ENCODE measurements at places on chromosomes 4 and X. TPM values are rescaled to one million over a fixed set of nuclear protein-coding genes. Genes with fewer than 3 reads are reported as not detected.

GRCh38 chrX:109660435-109661143, 35.6 kb upstream of the KCNE5 start:
- H3K4me3 ChIP-seq, result no peak overlapping the region
- H3K27me3 ChIP-seq, result peaks cover 2% of the 10 kb centered on the region
- no peak overlapping the region for H3K27ac ChIP-seq

DNA sequence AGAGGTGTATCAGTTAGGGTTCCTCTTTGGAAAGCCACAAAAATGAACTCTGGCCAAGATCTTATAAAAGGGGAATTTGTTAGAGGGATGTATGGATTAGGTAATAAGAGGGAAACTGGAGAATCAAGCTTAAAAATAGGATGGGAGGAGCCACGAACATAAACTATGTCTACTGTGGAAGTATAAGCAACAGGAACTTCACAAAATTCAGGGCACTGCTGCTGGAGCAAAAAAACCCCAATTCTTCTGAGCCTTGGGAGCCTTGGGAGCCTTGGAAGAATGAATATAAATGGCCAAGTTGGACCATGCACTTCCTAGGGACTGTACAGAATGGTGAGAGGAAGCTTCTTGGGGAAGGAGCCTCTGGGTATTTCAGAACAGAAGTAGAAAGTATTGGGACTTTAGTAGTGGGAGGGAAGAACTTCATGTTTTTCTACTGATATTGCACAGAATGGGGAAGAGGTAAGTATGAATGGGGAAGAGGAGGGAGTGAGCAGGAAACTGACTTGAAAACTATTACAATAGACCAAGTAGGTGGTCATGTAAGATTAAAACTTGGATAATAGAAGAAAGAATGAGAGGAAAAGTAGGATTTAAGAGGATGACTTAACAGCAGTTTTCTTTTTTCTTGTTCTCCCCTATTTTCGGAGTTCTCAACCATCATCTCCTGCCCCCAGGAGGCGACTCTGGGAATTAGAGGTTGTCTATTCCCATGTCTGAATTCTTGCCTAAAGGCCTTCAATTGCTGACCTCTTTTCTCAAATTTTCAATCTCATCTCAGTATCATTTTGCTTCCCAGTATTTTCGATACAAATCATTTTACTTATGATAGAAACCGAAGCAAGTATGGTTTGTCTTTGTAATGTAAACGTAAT, 44.4 kb upstream of the TAPT1 start:
- H3K27ac ChIP-seq, result no peak overlapping the region
- H3K36me3 ChIP-seq, result no peaks in the 10 kb centered on the region
- no peaks in the 10 kb centered on the region for H3K4me1 ChIP-seq
- H3K4me3 ChIP-seq, result no peak overlapping the region
- H3K27me3 ChIP-seq, result peaks cover 17% of the 10 kb centered on the region

DNA sequence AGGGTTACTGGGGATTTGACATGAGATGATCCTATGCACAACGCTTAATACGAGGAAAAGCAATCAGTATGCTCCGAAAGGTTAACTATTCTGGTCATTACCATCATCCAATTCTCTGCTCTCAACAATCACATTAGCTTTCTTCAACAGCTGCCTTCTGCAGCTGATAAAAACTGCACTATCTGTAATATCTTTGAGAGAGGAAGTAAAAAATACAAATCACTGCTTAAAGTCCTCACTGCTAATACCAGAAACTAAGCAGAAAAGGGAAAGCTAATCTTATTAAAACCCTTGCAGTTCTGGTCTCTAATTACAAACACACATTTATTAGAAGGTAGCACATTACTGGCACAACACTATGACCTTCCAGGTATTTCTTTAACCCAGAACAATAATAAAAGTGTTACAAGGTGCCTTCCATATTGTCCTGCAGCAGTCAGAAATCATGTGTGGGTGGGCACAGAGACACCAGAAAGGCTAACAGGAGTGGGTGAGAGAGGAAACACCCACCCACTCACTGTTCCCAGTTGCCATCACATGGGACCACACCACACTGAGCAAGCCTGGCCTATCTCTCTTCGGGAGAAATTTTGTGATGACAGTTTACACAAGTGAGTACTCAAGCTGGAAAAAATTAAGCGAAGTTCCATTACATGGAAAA, 71.0 kb downstream of the RELL1 start:
- H3K4me3 ChIP-seq, result no peak overlapping the region
- peak overlapping the region; percentile 37 for H3K27ac ChIP-seq
- H3K4me1 ChIP-seq, result no peaks in the 10 kb centered on the region
- no peak for DNase-seq

DNA sequence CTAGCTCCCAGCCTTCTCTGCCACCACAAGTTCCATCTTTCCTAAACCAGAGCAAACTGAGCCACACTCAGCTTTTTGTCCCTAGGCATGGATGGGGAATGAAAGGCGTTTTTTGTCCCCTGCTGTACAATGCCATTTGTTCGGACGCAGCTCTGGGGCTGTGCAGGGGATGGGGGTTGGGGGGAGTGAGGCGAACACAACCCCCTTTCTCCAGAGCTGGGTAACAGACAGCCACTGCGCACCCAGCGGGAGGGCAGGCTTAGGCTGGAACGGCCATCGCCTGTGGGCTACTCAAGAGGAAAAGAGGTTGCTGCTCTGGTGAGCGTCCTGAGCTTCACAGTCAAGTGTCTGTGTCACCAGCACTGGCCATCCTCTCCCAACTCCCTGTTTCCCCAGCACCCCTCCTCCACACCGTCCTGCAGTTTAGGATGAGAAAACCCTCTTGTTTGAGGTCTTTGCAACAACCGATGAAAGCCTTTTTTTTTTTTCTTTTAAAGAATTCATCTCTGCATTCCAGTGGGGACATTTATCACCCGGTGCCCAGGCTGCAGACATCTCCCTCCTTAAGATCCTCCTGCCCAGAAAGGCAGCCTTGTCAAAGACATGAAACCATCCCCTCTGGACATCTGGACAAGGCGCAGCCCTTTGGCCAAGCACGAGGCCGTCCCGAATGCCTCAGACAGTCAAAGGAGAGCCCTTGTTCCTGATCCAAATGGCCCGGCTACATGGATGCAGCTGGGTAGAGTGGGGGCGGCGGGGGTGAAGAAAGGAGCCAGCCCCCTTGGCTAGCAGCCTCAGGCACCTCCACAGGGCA, 419.6 kb downstream of the BCOR start:
- DNase-seq, result no peak
- no peak overlapping the region for H3K27ac ChIP-seq
- H3K36me3 ChIP-seq, result no peaks in the 10 kb centered on the region
- no peaks in the 10 kb centered on the region for H3K4me1 ChIP-seq

GRCh38 chrX:119990556-119991004, 47.0 kb upstream of the NKAP start:
- H3K36me3 ChIP-seq, result no peaks in the 10 kb centered on the region
- H3K27me3 ChIP-seq, result peaks cover 43% of the 10 kb centered on the region
- peak overlapping the region; percentile 25 for H3K4me3 ChIP-seq

DNA sequence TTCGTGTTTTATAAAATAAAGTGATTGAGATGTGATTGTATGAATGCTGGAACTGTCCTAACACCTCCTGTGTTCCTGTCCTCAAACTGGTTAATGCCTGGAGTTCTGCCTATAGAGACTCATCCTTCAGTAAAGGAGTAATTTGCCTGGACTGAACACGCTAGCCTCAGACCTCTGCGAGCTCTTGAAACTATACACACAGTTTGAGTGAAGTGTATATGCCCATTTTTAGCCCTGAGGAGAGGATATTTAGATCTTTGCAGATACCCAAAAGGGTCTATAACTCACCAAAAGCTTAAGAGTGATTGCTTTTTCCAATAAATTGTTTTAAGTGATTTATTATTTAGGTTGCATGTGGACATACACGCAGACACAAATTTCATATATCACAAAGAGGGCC, 29.9 kb upstream of the STIM2 start:
- no peak overlapping the region for H3K27ac ChIP-seq
- no peak for DNase-seq
- H3K27me3 ChIP-seq, result no peaks in the 10 kb centered on the region
- H3K4me3 ChIP-seq, result no peak overlapping the region
- no peaks in the 10 kb centered on the region for H3K4me1 ChIP-seq

GRCh38 chrX:22037911-22038537, 5.9 kb downstream of the PHEX start:
- H3K4me3 ChIP-seq, result no peak overlapping the region
- DNase-seq, result no peak
- H3K4me1 ChIP-seq, result no peaks in the 10 kb centered on the region
- no peaks in the 10 kb centered on the region for H3K27me3 ChIP-seq

DNA sequence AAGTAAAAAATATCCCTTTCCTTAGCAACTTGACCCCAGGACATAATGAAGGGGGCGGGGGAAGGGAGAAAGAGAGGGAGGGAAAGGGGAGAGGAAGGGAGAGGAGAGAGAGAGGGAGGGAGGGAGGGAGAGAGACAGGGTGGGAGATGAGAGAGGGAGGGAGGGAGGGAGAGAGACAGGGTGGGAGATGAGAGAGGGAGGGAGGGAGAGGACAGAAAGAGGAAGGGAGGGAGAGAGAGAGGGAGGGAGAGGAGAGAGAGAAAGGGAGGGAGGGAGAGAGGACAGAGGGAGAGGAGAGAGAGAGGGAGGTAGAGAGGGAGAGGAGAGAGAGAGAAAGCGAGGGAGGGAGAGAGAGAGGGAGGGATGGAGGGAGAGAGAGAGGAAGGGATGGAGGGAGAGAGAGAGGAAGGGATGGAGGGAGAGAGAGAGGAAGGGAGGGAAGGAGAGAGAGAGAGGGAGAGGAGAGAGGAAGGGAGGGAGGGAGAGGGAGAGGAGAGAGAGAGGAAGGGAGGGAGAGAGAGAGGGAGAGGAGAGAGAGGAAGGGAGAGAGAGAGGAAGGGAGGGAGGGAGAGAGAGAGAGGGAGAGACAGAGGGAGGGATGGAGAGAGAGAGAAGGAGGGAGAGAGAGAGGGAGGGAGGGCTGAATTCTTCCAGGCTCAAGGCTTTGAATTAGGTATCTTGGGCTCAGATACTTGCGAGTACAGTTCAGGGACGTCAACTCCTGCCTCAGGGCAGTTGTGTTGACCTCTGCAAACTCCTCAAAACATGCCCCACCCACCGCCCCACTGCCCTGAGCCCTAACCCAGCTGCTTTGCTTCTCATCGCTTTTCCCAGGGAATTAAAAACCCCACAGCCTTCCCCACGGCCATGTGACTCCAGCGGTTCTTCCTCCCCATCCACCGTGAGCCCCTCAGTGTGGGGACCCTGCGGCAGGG, 40.0 kb upstream of the ADRA2C start:
- H3K27ac ChIP-seq, result no peak overlapping the region
- H3K4me1 ChIP-seq, result peaks cover 3% of the 10 kb centered on the region

GRCh38 chr4:10140866-10141759, 24.5 kb upstream of the WDR1 start:
- H3K27ac ChIP-seq, result no peak overlapping the region
- DNase-seq, result no peak
- no peaks in the 10 kb centered on the region for H3K36me3 ChIP-seq
- H3K4me3 ChIP-seq, result no peak overlapping the region

GRCh38 chrX:153731117-153731844, 6.6 kb downstream of the ABCD1 start:
- H3K4me1 ChIP-seq, result peaks cover 26% of the 10 kb centered on the region
- H3K27ac ChIP-seq, result peak overlapping the region; percentile 78
- H3K4me3 ChIP-seq, result peak overlapping the region; percentile 85

GRCh38 chr4:184775854-184776555, 42.1 kb upstream of the CENPU start:
- H3K4me3 ChIP-seq, result no peak overlapping the region
- H3K27ac ChIP-seq, result no peak overlapping the region
- H3K27me3 ChIP-seq, result no peaks in the 10 kb centered on the region

- no peak overlapping the region for H3K4me3 ChIP-seq
- H3K36me3 ChIP-seq, result no peaks in the 10 kb centered on the region
- no peaks in the 10 kb centered on the region for H3K4me1 ChIP-seq
Measured at GRCh38 chr4:182188622-182189021, 54.6 kb upstream of the TENM3 start.

DNA sequence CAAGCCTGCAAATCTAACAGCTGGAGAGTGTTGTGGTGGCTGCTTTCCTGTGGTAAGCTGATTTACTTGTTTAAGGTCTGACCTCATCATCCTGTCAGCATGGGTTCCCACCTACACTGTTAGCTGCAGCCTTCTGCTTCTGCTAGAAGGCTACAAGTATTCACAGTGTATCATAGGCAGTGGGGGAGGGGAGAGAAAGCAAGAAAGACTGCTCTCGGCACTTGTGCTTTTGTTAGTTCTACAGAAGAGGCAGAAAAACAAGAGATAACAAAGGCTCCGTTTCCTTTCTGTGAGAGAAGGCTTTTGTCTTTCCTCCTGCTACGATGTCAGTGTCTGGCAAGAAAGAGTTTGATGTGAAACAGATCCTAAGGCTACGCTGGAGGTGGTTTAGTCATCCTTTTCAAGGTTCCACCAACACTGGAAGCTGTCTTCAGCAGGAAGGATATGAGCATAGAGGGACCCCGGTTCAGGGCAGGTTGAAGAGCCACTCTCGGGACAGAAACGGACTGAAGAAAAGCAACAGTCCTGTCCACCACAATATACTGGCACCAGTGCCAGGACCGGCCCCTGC, at the start of gene KLHL4:
TSS of gene KLHL4 (plus strand) at position 232 of the 571 bp plus-strand sequence. CDS start at position 324, 92 bp downstream.
- no peak within 1 kb of the TSS for H3K4me3 ChIP-seq
- H3K27ac ChIP-seq, result no peak within 1 kb of the TSS
- DNase-seq, result no peak
- H3K4me1 ChIP-seq, result no peaks in the 10 kb centered on the region
- H3K27me3 ChIP-seq, result no peaks in the 10 kb centered on the region

DNA sequence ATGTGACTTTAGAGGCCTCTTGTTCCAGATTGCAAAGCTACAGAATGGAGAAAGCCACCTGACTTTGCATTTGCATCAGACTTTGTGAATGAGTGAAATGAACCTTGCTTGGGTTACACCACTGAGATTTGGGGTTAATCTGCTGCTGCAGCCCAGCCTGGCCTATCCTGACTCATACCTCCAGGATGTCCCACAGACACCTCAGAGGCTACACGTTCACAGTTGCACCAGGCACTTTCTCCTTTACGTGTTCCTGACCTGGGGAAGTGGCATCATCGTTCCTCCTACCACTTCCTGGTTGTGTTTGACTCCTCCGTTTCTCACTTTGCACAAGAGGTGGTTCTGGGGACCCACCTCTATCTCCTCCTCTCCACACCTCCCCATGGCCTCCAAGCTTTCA, 9.2 kb upstream of the SORCS2 start:
- peak overlapping the region; percentile 21 for H3K4me3 ChIP-seq
- peak overlapping the region; percentile 34 for H3K27ac ChIP-seq
- peaks cover 14% of the 10 kb centered on the region for H3K36me3 ChIP-seq
- peak; percentile 75 for DNase-seq
- H3K4me1 ChIP-seq, result peaks cover 15% of the 10 kb centered on the region
- peaks cover 24% of the 10 kb centered on the region for H3K27me3 ChIP-seq

- DNase-seq, result no peak
- no peaks in the 10 kb centered on the region for H3K27me3 ChIP-seq
Measured at GRCh38 chr4:174262624-174263444, 20.6 kb downstream of the FBXO8 start.

TAF7L gene
- 0.84 TPM for total RNA-seq

APLN gene
- 1.1 TPM for total RNA-seq

ETDB gene
- total RNA-seq, result not detected

FAM149A gene
- not detected for total RNA-seq

CACNA1F gene
- 0.14 TPM for total RNA-seq

SOD3 gene
- not detected for total RNA-seq

Measured in natural killer cell treated with Interleukin-12 subunit alpha and Interleukin-12 subunit beta and Interleukin-15 and Interleukin-18, amount 100 ng/mL, for 72 hours (primary cell).